Fibroblast of skin of right biceps (primary cell): ENCODE measurements at places on chromosomes 1 and 21.

DNA sequence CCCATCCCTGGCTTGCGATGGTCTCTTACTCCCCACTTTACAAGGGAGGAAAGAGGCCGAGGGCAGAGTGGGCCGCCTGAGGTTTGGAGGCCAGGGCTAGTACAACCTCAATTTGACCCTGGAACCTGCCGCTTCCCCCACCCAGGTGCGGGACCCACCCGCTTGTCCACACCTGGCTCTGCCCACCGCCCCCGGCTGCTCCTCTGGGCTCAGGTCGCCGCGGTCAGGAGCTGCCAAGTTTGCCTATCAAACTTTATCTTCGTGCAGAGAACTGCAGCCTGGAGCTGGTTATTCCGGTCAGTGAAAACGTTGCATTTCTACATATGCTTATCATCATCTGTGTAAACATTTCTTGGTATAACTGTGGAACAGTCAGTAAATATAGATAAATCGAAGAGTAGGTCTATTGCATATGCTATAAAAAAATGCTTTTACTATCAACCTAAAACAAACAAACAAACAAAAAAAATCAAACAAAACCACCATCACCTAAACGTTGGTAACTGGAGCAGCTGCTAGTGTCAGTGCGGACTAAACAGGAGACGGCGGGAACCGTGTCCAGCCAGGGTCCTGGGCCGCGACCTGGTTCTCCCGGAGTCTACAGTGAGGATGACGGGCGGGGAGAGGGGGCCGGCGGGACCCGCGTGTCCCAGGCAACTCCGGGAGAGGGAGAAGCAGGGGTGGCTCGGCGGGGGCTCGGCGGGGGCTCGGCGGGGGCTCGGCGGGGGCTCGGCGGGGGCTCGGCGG, 906 bp upstream of the ADARB1 start:
- DNase-seq, result no peak

GRCh38 chr21:38999161-38999560, 184.1 kb downstream of the PSMG1 start:
- peak; percentile 76 for DNase-seq

DNA sequence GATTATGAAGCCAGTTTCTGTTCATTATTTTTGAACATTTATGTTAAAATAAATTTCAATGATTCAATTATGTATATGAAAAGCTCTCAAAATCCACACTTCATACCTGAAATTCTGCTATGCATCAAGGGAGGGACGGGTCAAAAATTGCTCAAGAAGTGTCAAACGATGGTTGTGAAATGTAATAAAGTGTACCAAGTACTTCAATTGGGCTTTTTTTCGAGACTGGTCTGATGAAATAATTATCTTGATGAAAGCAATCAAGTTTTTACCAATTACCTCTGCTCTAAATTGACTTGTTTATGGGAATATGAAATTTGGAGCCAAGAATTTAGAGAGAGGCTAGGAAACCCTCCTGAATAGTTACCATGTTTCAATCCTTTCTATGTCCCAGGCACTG, 7.9 kb downstream of the OSCP1 start:
- no peak for DNase-seq

- no peak for DNase-seq
These were observed 2.9 kb upstream of the PRDX6 start for GRCh38 chr1:173474097-173474779.

- no peak for DNase-seq
These were observed 31.4 kb upstream of the COL6A1 start for GRCh38 chr21:45949928-45950739.

DNA sequence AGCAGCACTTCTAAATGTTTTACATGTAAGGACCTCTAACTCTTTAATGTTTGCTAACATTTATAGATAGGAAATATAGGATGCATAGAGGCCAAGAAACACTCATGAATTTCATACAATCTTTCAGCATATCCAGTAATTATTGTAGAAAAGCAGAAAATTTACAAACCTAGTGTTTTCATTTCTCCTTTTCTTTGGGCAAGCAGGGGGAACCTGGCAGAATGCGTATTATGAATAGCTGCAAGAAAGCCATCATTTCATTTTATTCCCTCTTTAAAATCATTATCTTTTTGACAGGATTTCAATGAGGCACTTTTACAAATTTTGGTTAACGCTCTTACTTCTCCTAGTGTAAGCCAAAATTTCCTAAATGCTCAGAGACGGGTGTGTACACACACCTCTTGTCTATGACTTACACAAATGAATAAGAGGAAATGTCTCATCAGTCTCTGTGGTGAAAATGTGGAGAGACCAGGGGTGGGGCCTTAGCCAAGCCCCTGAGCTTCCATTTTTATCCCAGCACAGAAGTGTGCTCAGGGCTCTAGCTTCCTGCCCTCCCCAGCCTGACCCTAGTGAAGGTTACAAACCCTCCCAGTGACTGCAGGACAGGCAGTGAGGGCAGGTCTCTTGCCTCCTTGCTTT, 91.6 kb downstream of the LRRC8C start:
- DNase-seq, result peak; percentile 82

GRCh38 chr1:22711591-22712501, 1.2 kb downstream of the EPHB2 start:
- DNase-seq, result no peak

- DNase-seq, result peak; percentile 39
These were observed 101.1 kb upstream of the SOD1 start for GRCh38 chr21:31558189-31558961.

DNA sequence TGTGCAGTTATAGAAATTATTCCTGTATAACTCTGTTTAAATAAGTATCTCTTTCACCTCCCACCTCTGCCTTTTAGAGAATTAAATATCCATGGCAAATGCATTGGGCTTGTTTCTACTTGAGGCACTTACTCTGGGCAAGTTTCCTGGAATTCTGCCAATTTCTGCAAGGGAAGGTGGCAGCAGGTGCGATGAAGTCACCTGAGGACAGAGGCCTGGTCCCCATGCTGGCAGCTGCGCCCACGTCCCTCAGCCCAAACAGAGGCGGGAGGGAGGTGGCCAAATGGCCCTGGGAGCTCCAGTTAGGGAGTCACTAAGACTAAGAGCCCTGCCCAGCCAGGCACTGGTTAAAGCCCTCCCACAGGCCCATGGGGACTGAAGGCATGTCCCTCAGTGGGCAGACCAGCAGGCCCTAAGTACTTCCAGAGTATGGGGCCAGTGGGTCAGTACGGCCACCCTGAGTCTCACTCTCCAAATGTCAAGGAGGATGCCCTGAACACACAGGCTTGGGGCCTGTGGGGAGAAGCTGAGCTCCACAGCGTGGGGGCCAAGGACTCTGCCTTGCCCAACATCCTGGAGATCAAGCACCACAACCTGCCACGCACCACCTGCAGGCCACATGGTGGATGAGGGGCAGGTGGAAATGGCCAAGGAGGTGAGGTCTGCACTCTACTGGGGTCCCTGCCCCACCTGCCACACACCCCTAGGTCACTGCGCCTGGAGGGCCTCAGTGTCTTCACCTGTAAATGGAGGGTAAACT, 19.4 kb downstream of the ACOT7 start:
- no peak for DNase-seq

DNA sequence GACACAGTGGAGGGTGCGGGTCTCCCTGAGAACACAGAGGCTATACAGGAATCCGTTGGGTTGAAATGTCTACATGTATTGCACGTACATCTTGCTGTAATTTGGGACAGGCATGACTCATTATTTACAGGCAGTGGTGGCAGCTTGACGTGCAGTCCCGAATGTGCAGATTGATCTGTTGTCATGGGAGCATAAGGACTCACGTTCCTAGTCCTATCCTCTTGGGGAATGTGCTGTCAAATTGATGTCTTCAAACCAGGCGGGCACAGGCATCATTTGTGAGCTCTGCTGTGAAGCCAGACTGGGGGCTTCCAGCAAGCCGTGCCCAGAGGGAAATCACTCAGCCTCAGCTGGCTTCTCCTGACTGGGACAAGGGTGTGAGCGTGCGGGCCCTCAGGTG, 40.5 kb downstream of the S100B start:
- DNase-seq, result peak; percentile 68

DNA sequence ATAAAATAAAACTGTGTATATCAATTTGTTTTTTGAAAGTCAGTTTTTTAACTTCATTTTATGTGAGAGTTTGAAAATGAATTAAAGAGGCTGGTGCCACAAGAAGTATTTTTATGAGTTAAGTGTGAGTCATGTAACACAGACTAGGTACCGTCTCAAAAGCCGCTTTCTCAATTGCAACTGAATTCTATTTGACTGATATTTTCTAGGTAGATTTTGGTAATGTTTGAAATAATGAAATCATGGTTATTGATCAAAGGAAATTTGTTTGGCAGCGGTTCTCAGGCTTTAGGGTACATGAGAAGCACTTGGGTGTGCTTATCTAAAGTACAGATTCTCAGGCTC, 4.6 kb downstream of the SNX27 start:
- peak; percentile 27 for DNase-seq

DNA sequence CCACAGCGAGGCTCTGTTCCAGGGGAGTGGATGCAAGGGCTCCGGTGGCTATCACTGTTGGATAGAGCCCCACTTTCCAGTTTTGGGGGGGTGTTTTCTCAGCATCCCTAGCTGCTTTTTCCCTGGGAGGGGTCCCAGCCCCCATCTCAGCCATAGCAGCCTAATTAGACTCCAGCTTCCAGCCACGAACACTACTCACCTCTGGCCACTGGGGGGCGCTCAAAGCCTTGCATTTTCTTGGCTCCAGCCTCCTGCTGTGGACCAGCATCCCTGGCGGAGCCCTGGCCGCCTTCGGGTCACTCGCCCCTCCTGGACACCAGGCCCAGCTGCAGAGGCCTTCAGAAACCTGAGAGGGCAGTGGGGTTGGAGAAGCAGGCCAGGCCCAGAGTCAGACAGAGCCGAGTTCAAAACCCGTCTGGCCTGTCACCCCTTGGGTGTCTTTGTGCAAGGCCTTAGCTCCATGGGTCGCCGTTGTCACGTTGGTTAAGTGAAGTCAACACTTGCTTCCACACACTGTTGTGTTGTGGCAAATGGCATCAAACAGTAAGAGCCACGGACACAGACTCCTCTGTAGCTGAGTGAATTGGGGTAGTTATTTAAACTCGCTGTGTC, 93.5 kb upstream of the ACTL8 start:
- peak; percentile 51 for DNase-seq

DNA sequence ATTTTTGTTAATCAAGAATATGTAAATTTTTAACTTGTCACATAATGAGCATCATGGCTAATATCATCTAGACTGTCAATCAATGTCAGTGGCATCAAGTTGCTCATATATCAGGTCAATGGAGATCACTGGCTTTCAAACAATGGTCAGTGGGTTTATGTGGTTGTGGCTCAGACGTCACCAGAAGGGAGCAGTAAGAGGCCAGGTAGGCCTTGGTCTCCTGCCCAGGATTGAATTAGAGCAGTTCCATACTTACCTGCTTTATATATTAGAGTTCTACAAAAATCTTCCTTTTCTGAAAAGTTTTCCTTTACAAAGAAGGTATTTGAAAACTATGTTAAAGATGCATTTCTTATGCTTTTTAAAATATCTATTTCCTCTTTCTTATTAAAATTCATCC, 206.3 kb upstream of the B3GALT2 start:
- DNase-seq, result no peak

DNA sequence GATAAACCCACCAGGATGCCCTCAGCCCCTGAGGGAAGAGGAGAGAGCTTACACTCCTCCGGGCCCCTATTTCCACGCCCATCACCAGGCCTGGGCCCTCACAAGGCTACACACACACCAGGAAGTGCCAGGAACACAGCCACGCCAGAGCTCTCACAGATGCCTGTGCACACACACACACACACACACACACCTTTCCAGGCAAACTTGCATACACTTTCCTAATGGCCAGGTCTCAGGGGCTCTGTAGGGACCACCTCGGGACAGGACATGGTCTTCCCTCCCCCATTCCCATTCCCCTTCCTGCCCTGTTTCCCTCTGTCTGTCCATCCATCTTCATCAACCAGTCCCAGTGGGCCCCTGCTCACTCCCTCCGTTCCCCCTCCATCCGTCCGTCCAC, 9.7 kb upstream of the EPHA2 start:
- no peak for DNase-seq

DNA sequence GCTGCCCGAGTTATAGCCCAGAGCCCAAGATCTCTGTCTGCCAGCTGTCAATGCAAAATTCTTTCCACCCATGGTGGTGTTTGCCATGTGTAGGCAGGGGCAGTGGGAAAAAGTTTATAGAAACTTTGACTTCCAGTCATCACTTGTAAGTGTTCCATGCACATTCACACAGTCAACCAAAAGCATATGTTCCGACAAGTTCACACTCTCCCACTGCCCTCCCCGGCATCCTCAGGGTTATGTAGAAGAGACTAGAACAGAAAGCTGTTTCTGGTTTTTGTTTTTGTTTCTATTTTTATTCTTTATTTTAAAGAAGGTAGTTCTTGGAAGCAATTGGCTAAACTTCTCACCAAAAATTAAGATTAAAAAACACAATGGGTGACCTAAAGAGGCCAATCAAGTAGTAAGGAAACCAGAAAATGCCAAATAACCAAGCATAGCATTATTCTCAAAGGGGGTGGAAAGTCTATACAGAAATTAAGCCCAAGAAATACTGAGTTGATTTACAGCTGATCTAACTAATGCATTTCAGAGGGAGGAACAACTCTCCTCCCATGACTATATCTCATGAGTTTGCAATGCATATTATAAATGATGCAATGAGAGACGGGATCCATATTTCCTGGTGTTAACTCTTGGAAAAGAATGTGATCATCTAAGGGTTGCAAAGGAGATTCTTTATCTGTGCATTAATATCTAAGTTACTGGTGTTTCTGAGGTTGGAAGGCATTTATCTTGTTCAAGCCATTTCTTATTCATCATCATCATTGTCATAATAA, 91.5 kb upstream of the ETS2 start:
- DNase-seq, result peak; percentile 56

- no peak for DNase-seq
These were observed 387.3 kb downstream of the LMX1A start for GRCh38 chr1:164969253-164969652.
